Activated T-cell treated with anti-CD3 and anti-CD28 coated beads, Interleukin-2, amount 50 U/mL, for 48 hours (primary cell): ENCODE measurements at places on chromosomes 7 and 10.

GRCh38 chr7:125355899-125356298 lies 426.3 kb upstream of the POT1 start:
- DNase-seq = no peak

- DNase-seq = no peak
Observed at GRCh38 chr7:91976743-91977142, 36.1 kb downstream of the AKAP9 start.

GRCh38 chr10:69451784-69452251 lies 553 bp downstream of the TSPAN15 start:
- no peak for DNase-seq

- DNase-seq = no peak
Observed at GRCh38 chr10:103055105-103055504, 137.0 kb downstream of the CNNM2 start.

DNA sequence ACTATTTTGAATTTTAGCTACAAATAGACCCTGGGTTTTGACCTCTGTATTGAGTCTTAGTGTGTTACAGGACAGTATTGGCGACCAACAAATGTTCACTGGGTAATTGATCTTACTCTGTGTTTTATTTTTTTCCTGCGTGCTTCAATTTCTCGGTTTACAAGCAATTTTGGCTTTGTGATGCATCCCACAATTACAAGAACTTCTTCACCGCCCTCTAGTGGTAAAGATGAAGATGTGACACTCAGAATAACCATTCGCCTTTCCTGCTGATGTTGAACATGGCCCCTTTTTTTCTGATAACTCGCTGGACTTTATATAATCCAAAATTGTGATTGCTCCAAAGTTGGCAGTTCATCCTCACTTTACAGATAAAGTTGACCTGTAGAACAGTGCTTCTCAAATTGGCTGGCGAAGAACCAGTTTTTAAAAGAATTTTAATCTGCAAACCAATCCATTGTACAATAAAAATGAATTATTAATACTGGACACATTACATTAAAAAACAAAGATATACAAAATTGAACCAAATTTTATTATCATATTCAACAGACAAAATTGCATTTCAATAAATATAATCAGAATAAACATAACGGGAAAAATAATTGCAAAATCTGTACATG lies 20.2 kb upstream of the SMC3 start:
- no peak for DNase-seq

DNA sequence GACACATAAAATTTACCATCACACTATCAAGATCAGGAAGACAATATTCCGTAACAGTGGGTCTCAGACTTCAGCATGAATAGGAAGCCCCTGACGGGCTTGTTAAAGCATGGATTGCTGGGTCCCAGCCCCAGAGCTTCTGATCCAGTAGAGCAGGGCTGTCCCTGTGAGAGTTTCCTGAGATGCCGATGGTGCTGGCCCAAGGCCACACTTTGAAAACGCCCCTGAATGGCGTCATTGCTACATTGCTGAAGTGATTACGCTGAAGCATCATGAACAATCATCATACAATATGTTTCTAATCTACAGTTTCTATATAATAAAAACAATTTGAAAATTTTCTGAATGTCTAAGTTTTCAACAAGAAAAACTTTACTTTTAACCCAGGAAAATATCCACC lies 38.0 kb upstream of the TMEM72 start:
- DNase-seq = no peak

- no peak for DNase-seq
Observed at GRCh38 chr10:71361581-71361980, 35.1 kb upstream of the CDH23 start.

- DNase-seq = no peak
Observed at GRCh38 chr7:110139056-110139455, 951.9 kb upstream of the LRRN3 start.

DNA sequence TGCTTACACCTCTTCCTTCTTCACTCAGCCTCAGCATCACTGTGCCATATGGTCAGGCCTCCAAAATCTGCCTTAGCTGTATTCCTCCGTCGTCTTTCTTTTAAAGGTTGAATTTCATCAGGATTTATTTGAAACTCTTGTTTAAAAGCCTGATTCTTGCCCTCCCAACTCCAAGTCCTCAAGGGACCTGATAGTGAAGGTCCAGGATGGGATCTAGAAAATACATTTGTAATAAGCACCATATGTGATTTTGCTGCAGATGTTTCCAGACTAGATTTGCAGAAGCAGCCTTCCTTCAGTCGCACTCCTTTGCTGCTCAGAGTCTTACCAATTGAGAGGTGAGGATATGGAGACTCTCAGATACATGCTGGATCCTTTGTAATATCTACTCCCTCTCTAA lies 101.0 kb upstream of the ANKRD1 start:
- no peak for DNase-seq

- no peak for DNase-seq
Observed at GRCh38 chr10:92208157-92208720, 82.6 kb downstream of the CPEB3 start.

DNA sequence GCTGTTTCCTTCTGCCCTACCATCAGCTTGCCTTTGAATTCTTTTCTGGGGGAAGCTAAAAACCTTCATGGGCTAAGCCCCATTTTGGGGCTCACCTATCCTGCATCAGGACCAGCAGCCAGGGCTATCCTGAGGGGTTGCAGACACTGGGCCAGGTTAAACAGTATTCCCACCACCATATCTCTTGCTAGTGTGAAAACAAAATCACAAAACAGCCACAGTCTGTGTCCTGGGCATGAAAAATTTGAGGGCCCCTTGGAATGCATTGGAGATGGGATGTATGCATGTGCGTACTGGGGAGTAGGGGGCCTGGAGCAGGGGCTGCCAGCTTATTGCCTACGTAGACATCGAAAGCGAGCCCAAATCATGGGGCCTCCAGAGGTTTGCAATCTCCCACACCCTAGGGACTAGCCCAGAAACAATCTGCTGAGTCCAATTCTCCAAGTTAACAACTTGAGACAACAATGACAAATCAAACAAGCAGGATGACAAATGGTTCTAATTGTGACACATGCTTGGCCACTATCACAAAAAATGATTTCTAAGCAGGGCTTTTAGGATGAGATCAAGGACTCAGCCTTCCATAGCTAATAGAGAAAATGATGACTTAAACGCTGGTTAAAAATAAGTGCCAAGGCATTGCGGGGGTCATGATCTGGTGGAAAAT lies 557.1 kb downstream of the KCNMA1 start:
- DNase-seq = no peak

- no peak for DNase-seq
Observed at GRCh38 chr7:24917510-24918239, 62.3 kb downstream of the OSBPL3 start.

- no peak for DNase-seq
Observed at GRCh38 chr10:70253878-70254765, 20.9 kb upstream of the PPA1 start.

- no peak for DNase-seq
Observed at GRCh38 chr10:120710076-120710475, 141.1 kb upstream of the WDR11 start.

DNA sequence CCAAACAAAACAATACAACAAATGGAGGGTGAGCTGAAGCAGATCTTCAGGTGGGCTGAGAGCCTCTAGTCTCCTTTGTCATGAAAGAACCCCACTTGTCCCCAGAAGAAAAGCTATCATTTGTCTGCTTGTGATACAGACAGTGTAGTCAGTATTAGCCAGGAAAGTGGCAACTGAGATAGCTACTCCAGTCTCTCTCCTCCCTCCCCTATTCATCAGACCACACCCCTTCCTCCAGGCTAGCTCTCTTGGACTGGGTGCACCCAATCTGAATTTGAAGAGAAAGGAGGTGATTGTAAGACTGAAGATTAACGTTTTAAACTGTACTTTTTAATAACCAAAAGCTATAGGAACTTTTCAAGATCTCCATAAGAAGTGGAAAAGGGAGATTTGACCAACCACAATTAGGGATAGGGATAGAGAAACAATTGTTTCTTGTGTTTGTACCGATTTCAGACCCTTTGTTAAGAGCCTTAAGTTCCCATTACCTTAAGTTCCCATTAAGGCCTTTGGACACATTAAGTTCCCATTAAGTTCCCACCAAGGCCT lies 14.1 kb downstream of the BMPR1A start:
- no peak for DNase-seq

- DNase-seq = no peak
Observed at GRCh38 chr10:49141541-49142332, 7.9 kb upstream of the FAM170B start.

DNA sequence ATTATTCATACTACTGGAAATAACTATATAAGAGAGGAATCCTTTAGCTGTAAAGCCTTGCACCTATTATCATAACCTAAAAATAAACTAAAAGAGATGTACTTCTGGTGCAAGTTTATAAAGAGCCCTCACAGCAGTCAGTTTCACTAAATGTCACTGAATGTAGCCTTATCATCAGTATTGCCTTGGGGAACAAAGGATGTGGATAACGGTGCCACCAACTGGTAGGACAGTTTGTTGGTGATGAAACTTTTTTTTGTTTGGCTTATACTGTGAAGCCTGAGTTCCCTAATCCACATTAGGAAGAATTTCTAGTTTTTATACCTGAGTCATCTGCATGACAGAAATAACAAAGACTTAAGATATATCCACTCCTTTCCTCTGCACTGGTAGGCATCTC lies 117.9 kb upstream of the COL1A2 start:
- DNase-seq = no peak

GRCh38 chr10:45520476-45520875 lies 146.5 kb downstream of the ALOX5 start:
- no peak for DNase-seq

DNA sequence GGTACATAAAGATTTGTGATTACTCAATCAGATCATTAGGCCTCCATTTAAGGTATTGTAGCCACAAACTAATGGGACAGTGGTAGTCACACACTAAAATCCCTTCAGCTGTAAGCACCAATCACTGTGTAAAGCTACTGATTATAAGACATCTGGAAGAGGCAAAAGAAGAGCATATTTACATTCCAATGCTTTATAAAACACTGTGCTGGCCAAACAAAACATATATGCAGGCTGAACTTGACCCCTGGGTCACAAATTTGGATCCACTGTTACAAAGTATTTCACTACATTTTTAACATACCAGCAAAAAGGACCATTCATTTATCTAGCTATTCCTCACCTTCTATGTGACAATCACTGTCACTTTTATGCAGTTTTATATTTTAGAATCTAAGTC lies 41.4 kb upstream of the ANLN start:
- DNase-seq = no peak

DNA sequence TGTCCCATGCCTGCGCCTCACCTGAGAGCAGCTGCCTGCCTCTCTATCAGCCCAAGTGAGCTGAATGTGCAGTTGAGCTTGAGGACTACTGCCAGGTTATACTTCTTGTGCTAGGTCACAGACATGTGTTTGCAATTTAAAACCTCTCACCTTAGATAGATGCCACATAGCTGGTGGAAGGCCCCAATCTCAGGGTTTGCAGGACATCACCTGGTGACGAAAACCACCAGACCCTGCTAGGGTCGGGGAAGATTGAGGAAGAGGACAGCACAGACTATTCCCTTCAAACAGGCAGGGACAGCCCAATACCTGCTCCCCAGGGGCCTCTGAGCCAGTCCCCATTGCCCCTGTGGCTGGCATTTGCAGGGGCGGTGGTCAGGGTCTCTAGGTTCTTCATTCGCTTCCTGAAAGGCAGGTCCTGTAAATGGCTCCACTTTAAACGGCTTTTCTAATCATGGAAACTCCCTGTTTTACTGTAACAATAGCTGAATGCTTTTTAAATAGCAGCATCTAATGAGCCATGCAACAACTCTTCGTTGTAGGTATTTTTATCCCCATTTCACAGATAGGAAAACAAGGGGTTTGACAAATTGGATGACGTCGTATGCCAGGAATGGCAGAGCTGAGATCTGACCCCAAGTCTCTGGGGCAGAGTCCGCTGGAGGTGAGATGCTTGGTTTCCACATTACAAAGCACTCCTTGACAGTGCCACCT lies 80.1 kb downstream of the EMX2 start:
- no peak for DNase-seq

DNA sequence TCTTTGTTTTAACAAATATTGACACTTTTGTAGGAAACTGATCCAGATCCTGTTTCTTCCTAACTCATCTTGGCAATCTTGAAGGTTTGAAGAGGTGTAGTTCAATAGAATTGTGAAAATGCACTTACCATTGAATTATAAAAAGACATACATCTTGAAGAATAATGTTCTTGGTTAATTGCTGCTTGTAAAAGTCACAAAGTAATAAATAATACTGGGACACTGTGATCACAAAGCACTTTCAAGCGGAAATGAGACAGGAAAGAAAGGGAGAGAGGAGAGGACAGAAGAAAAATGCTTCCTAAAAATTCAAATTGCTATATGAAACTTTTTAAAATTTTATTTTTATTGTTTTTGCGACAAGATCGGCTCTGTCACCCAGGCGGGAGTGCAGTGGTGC lies 15.2 kb upstream of the NFE2L3 start:
- DNase-seq = no peak

GRCh38 chr7:147509035-147509501 lies 1081.5 kb upstream of the C7orf33 start:
- DNase-seq = no peak

DNA sequence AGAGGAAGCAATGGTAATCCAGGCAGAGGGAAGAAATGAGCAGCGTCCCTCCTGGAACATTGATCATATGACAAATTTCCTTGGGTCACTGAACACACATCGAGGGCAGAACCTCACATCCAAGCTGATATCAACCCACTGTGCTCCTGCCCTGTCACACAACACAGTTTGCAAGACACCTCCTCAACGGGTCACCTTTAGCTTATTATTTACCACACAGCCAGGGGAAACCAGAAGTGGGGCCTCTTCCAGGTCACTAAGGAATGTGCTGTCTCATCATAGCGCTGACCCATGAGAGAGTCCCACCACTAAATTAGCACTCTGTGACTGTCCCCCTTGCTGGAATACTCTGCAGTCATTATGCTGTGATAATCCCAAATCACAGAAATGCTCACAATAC lies 69.7 kb upstream of the PPP1R3C start:
- no peak for DNase-seq

- DNase-seq = no peak
Observed at GRCh38 chr10:14408139-14408538, 77.4 kb upstream of the FRMD4A start.

DNA sequence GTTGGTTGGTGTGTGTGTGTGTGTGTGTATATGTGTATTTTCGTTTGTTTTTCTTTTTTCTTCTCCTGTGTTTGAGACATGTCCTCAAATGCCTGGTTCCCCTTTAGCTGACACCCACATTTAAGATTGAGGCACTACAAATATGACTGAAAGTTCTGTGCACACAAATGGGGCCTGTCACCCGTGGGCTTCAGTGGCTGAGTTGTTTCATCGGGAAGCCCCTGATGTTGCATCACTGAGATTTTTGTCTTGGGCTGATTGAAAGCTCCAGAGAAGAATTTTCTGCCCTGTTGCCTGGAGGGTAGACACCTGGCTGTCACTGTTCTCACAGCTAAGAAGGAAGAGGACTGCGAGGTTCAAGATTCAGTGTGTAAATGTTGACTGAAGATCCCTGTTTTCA lies 283.8 kb upstream of the C7orf33 start:
- no peak for DNase-seq

- no peak for DNase-seq
Observed at GRCh38 chr10:126504761-126505112, 116.5 kb upstream of the ADAM12 start.

- DNase-seq = no peak
Observed at GRCh38 chr7:8065356-8065813, 96.8 kb downstream of the GLCCI1 start.
